ENCODE measurements at places on chromosomes 6 and 20.

DNA sequence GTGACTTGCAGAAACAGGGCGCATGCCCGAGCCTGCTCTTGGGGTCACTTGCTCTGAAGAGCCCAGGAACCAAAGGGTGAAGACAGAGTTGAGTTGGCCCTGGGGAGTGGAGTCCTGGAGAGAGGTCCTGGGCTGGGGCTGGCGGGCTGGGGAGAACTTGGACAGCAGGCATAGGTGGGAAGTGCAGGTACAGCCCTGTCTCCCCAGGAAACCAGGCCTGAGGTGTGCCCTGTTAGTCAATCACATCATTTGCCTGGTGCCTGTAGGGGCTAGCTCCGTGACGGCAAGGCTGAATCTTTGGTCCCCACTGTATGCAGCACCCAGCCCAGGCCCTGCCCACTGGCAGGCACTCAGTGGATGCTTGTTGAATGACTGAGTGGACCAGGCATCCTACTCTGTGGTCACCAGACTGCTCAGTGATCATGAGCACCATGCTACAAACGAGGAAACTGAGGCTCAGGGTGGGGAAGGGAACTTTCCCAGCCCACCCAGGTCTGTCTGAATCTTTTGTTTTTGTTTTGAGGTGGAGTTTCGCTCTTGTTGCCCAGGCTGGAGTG is 15.6 kb upstream of the NOL4L start:
- no peaks in the 10 kb centered on the region for H3K36me3 ChIP-seq
- peaks cover 6% of the 10 kb centered on the region for H3K4me1 ChIP-seq
- H3K27me3 ChIP-seq: peaks cover 1% of the 10 kb centered on the region
- no peak overlapping the region for H3K27ac ChIP-seq
- no peak overlapping the region for H3K4me3 ChIP-seq

- no peak for DNase-seq
- no peak overlapping the region for H3K27ac ChIP-seq
- no peaks in the 10 kb centered on the region for H3K27me3 ChIP-seq
- no peaks in the 10 kb centered on the region for H3K36me3 ChIP-seq
Observed at GRCh38 chr6:30840084-30840934, 44.0 kb upstream of the DDR1 start.

- H3K4me3 ChIP-seq: no peak overlapping the region
- peaks cover 9% of the 10 kb centered on the region for H3K4me1 ChIP-seq
- DNase-seq: peak; percentile 47
- no peak overlapping the region for H3K27ac ChIP-seq
- no peaks in the 10 kb centered on the region for H3K36me3 ChIP-seq
Observed at GRCh38 chr20:46132705-46133120, 14.6 kb downstream of the CD40 start.

DNA sequence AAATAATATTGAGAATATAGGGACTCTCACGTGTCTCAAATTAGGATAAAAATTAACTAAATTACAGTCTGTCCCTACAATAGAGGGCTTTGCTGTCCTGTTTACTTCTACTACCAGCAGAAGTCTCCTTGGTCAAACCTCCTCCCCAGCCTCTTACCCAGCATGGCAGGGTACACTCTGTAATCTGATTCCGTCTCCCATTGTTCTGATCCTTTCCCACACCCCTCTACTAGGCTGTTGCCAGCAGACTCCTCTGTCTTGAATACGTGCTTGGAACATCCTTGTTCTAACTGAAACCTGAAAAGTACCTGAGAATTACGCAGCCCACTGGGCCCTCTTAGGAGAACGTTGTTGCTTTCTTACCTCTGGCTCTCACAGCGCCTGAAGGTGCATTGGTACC is 112.2 kb upstream of the PREP start:
- no peak overlapping the region for H3K27ac ChIP-seq
- no peak overlapping the region for H3K4me3 ChIP-seq
- no peaks in the 10 kb centered on the region for H3K27me3 ChIP-seq
- no peaks in the 10 kb centered on the region for H3K4me1 ChIP-seq

- H3K4me3 ChIP-seq: no peak overlapping the region
- H3K27me3 ChIP-seq: no peaks in the 10 kb centered on the region
- H3K36me3 ChIP-seq: no peaks in the 10 kb centered on the region
- H3K4me1 ChIP-seq: no peaks in the 10 kb centered on the region
- DNase-seq: no peak
Observed at GRCh38 chr6:36822506-36823269, 16.6 kb downstream of the CPNE5 start.

DNA sequence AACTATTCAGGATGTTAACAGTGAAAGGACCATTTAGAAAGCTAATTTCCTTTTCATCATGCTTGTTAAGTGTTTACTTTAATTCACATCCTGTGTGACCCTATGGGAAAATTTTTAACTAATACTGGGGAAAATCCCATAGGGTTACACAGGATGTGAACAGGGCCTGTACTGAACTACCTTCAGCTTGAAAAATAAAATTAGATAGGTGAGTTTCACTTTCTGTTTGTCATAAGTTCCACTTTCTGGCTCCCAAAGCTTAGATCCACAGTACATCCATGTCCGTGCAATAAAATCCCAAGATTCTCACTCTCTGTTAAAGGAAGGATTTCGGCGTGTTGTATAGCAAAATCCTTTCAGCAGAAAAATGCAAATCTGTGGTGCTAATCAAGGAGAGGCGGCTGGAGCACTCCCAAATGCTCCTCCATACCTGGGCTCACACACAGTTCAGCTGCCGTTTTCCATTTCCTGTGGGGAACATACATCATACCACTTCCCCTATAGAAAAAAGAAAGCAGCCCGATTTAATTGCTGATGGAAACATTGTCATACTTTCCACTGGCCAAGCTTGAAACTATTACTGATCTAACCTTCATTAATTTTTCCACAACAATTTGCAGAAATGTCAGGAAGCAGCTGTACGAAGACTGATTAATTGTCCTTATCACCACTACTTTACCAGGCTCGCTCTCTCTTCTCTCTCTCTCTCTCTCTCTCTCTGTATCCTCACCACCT is 125.2 kb downstream of the HIVEP2 start:
- H3K36me3 ChIP-seq: no peaks in the 10 kb centered on the region
- H3K27me3 ChIP-seq: no peaks in the 10 kb centered on the region
- no peaks in the 10 kb centered on the region for H3K4me1 ChIP-seq

DNA sequence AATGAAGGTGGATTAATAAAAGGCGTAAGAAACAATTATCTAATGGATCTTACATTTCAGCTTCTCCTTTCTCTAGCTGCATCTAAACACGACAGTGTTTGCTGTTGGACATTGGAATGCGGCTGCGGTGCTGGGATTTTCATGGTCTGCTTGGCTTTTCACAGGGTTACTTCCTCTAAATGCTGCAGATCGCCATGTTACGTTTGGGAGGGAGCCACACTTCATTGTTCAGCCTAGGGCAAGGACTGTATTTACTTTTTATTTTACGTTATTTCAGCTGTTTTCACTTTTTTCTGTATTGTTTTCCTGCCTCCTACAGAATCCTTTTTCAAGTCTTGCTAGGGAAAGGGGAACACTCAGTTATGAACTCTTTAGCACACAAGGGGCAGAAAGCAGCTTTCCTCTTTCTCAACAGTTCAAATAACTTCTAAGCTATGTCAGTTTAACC is 97.9 kb upstream of the MTHFD1L start:
- no peaks in the 10 kb centered on the region for H3K36me3 ChIP-seq
- no peak for DNase-seq
- H3K4me3 ChIP-seq: peak overlapping the region; percentile 21
- H3K4me1 ChIP-seq: peaks cover 36% of the 10 kb centered on the region
- H3K27me3 ChIP-seq: no peaks in the 10 kb centered on the region

- peaks cover 15% of the 10 kb centered on the region for H3K4me1 ChIP-seq
- H3K27ac ChIP-seq: peak overlapping the region; percentile 94
- H3K27me3 ChIP-seq: no peaks in the 10 kb centered on the region
- no peaks in the 10 kb centered on the region for H3K36me3 ChIP-seq
- no peak for DNase-seq
Observed at GRCh38 chr20:38748861-38749149, 545 bp downstream of the ACTR5 start.

GRCh38 chr6:19638931-19639330 is 198.2 kb upstream of the ID4 start:
- no peaks in the 10 kb centered on the region for H3K4me1 ChIP-seq
- no peaks in the 10 kb centered on the region for H3K36me3 ChIP-seq

- H3K36me3 ChIP-seq: no peaks in the 10 kb centered on the region
- DNase-seq: no peak
- H3K27me3 ChIP-seq: no peaks in the 10 kb centered on the region
- H3K27ac ChIP-seq: no peak overlapping the region
Observed at GRCh38 chr20:4929686-4930397, 71.5 kb downstream of the SLC23A2 start.

GRCh38 chr6:125665295-125665814 is 84.1 kb upstream of the HEY2 start:
- H3K36me3 ChIP-seq: no peaks in the 10 kb centered on the region
- no peaks in the 10 kb centered on the region for H3K4me1 ChIP-seq
- H3K27ac ChIP-seq: no peak overlapping the region

DNA sequence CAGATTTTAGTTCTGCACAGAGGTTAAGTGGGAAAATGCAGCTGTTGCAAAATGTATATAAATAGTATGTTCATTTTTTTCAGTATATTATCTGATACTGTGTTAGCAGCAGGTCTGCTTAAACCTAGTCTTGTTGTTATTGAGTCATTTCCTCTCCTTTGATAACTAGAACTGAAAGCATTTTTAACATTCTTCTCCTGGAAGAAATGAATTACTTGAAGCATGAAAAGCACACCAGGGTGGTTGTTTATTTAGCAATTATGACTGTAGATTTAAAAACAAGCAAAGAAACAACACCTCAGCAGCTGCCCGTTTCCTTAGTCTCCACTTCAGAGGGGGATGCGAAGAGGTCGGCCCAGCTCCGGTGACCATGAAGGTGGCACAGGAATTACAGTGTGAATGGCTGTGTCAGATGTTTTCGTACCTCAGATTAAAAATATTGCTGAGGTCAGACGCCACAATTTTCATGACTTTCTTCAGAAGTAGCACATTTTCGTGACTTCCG is 53.5 kb downstream of the GOPC start:
- H3K36me3 ChIP-seq: no peaks in the 10 kb centered on the region
- peaks cover 20% of the 10 kb centered on the region for H3K4me1 ChIP-seq
- no peak for DNase-seq

DNA sequence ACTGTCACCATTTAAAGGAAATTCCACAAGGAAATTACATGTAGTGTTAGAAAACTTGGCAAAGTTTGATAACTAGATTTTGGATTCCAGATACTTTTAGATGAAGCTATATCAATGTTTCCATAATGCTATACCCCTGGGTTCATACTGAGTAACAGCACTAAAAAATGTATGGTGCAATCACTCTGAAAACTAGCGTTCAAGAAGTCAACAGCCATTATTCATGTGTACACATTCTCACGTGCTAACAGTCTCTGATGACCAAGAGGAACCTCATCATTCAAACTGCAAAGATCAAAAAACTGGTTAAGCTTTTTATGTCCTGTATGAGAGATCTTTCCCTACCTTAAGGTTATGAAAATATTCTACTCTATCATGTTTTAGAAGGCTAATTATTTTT is 197.6 kb downstream of the GMDS start:
- H3K27ac ChIP-seq: no peak overlapping the region
- H3K27me3 ChIP-seq: no peaks in the 10 kb centered on the region
- no peaks in the 10 kb centered on the region for H3K36me3 ChIP-seq
- no peak overlapping the region for H3K4me3 ChIP-seq

DNA sequence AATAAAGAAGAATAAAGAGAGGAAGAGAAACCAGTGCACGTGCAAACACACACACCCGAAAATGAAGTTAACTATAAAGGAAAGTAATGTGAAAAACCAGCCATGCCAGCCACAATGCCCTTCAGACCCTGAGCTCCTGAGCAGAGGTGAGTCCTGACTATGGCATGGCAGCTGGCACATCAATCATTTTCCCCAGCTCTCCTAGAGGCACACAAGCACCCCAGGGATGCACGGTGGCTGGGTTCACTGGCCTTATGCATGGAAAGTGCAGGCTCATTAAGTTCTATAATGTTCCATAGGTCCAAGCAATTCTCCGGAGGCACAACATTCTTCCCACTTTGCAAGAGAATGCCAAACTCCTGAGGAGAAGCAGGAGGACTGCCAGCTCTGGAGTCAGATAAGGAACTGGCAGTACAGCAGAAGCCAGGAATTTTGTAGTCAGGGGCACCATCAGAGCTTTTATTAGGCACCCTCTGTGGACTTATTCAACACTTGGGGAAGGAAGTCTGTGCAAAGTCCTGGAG is 175.0 kb upstream of the PRDM1 start:
- no peak overlapping the region for H3K27ac ChIP-seq
- H3K36me3 ChIP-seq: no peaks in the 10 kb centered on the region
- H3K4me3 ChIP-seq: no peak overlapping the region
- no peaks in the 10 kb centered on the region for H3K27me3 ChIP-seq

DNA sequence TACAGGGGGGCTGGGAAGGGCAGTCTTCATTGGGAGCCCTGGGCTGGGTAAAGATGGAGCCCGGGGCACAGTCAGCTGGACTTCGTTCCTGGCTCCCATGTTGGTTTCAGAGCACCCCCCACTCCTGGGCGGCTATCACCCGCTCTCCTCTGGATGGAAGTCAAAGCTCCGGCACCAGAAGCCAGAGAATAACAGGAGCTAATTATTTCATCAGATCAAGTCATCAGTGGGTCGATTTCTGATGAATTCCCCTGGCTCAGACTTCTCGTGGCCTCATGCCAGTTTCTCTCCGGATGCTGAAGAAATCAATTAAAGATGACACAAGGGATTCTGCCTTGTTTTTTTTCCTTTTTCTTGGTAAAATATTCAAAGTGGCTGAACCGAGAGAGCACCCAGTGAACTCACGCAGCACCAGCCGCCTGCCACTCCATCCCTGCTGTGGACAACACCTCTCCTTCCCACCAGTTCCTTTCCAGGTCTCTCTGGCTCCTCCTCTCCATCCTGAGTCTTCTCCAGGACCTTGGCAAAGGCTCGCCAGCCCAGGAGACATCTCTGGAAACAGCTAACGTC is 22.5 kb downstream of the SULF2 start:
- no peaks in the 10 kb centered on the region for H3K36me3 ChIP-seq
- no peak for DNase-seq

- peaks cover 38% of the 10 kb centered on the region for H3K27me3 ChIP-seq
- H3K27ac ChIP-seq: no peak overlapping the region
- H3K36me3 ChIP-seq: no peaks in the 10 kb centered on the region
- no peak overlapping the region for H3K4me3 ChIP-seq
- no peak for DNase-seq
Observed at GRCh38 chr6:34468378-34468892, 2.6 kb downstream of the PACSIN1 start.

- peak overlapping the region; percentile 85 for H3K27ac ChIP-seq
- no peaks in the 10 kb centered on the region for H3K27me3 ChIP-seq
- DNase-seq: no peak
- no peaks in the 10 kb centered on the region for H3K36me3 ChIP-seq
- peaks cover 45% of the 10 kb centered on the region for H3K4me1 ChIP-seq
Observed at GRCh38 chr6:111788379-111789276, 84.6 kb downstream of the FYN start.

GRCh38 chr6:12075067-12075563 is 63.0 kb downstream of the HIVEP1 start:
- no peak for DNase-seq
- no peak overlapping the region for H3K4me3 ChIP-seq
- no peaks in the 10 kb centered on the region for H3K36me3 ChIP-seq
- no peak overlapping the region for H3K27ac ChIP-seq
